ENCODE measurements at places on chromosomes 6 and 20.

GRCh38 chr6:96934087-96934486 lies 9.6 kb downstream of the KLHL32 start:
- DNase-seq: no peak

DNA sequence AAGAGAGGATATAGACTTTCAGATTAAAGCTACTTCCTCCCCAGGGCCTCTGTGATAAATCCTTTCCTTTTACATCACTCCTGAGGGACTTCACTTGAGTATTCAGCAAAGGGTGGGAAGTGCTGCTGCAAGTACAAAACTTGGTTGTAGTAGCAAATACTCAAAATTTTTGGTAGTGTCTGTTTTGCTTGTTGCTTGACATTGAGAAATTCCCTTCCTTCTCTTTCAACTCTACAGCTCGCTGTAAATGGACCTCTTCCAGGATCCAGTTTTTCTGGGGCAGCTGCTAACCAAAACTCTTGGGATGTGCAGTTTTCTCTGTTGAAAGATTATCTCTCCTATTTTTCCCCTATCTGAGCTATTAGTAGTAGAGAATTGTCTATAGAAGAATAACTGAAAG lies 472.0 kb downstream of the CD109 start:
- no peak for DNase-seq

DNA sequence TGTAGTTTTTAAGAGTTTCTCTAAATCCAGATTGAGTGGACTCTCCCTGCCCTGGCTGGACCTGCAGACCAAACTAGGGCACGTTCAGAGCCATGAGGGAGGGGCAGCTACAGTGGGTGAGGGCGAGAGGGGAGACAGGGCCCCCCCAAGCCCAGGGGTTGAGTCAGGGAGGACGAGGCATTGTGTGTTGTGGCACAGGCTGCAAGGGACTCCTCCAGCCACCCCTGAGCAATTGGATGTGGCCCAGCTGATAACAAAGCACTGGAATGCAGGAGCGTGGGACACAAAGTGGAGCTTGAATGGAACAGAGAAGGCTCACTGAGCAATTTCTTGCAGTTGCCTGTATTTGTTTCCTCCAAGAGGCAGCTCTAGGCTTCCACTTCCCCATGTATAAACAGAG lies 43.5 kb upstream of the MYL9 start:
- no peak for DNase-seq

DNA sequence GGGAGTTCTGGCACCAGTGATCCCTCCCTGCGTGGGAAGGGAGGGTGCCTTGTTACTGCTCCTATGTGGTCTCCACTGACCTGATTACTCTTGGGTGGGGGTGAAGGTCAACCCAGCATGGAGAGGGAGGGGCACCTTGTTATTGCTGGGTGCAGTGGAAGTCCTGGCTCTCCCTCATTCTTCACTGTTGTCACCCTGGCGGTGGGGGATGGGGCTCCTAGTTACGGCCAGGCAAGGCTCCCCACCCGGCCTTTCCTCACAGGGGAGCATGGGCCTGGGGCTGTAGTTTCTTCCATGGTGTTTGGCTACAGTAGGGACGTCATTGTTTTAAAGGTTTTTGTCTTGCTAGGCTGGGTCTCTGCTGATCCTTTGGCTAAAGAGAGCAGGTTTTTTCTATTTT lies 40.8 kb downstream of the PACSIN1 start:
- DNase-seq: no peak

DNA sequence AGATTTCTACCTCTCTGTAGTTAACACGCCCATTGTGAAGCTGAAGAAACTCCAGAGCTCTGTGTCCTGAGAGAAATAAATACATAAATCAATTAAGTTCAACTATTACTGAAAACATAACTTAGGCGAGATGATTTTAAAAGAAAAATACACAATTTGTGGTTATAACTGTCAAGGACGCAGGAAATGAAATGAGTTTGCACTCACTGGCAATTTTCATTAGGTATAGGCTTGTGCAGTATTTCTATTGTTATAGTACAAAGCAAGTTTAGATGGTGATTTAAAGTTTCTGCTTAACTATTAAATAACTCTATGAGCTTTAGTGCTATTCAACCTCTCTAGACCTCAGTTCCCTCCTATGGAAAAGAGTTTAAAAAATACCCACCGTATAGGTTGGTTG lies 3.3 kb downstream of the GPLD1 start:
- no peak for DNase-seq

DNA sequence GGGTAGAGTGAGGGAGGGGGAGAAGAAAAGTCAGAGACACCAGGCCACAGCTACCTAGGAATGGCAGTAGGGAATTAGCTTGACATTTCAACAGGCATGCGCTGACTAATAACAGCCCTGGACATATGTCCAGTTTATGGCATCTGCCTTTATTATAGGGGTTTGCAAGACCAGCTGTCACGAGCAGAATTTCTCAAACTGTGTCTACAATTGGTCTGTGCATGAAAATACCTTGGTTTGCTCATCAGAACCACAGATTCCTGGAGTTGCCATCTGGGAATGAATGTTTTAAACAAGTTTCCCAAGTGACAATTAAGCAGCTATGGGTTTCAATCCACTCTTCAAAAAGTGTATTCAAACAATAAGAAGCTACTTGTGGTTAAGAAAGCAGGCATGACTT lies 110.3 kb upstream of the ENPP5 start:
- DNase-seq: no peak

DNA sequence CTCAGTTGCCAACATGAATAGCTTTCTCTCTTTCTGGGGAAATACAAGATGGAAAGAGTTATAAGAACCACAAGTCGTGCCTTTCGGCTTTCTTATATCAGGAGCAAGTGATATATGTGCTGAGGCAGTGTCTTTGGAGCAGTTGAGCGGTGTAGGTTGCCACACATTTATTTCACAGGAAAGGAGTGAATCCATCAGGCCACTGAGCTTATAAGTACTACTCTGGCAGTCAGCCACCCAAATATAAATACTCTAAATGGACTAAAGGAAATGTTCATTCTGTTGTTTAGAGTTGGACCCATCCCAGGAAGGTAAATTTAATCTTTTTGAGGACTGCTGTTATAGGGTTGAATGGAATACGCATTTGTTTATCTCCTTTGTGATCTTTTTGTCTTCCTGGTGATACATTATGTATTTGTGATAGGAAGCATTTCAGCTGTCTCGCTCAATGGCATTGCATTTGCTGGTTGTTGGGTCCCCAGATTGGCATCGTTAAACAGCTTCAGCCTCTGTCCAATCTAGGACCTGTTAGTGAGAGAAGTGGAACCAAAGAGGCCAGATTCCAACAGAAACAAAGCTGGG lies 139.7 kb downstream of the SOBP start:
- DNase-seq: no peak

DNA sequence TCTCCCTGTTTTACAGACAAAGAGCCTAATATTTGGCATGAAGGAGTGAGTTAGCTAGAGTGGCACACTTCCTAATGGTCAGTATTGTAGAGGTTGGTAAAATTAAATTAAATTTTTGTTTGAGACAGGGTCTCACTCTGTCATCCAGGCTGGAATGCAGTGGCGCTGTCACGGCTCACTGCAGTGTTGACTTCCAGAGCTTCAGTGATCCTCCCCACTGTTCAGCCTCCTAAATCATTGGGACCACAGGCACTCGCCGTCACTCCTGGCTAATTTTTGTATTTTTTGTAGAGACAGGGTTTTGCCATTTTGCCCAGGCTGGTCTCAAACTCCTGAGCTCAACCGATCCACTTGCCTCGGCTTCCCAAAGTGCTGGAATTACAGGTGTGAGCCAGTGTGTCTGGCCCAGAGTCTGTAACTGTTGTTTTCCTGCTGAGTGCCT lies 70.9 kb downstream of the SCAND1 start:
- no peak for DNase-seq

DNA sequence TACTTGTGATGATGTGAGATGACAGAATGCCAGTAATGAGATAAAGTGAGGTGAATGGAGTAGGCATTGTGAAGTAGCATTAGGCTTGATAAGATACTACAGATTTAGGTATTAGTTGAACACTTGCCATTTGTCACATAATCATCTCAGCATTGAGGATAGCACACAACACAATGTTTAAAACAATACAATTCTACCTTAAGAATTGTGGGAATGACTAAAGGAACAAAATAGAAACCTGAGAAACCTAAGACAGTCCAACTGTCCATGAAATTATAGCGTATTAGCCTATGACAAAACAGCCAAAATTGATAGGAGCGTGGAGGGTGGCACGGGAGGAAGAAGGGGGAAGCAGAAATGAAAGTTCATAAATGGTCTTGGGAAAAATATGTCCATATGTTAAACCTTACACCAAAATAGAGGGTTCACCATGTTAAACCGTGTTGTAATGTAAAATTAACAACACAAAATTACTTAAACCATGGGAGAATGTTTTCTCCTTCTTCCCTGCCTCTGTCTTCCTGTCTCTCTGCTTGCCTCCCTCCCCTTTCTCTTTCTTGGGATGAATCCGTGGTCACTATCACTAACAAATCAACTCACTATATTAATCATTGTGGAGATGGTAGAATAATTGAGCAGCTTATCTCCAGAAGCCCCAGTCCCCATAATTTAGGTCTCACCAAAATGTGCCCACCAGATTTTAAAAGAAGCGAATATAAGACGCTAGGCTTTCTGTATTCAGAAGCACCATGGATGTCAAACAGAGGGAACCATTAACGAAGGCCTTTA lies 33.0 kb upstream of the HFE start:
- no peak for DNase-seq

DNA sequence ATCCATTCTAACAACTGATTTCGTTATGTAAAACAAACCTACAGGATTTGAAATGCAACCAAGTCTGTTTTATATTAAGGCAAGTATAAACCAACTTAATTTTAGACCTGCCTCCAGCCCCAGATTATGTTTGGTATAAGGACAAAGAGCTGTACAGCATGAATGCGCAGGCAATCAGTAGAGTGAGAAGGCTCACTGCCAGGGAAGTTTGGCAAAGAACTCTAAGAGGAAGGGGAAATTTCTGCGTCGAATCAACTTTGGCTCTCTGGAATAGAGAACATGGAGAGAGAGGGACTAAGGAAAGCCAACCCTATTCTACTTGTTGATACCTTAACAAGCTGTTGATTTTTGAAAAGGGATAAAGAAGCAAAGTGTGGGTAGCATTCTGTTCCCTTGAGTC lies 96.9 kb upstream of the FOXO3 start:
- DNase-seq: no peak

- no peak for DNase-seq
Measured at GRCh38 chr20:63429992-63430391, 42.5 kb downstream of the KCNQ2 start.

DNA sequence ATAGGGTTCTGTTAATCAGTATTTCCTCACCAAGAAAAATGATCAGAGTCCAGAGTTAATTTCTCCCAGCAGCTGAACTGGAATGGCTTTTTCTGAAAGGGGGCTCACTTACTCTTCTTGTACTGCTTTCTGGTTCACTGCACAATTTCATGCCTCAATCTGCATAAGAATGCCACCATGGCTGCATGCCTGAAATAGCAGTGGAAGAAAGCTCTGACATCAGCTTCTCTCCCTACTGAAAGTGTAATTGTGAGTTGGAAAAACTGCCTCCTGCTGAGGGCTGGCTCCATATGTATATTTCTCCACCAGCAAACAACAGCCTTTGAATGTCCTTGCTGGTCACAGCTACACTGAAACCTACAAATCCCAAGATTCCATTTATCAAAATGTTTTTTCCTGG lies 1027.2 kb upstream of the GJE1 start:
- DNase-seq: no peak

- no peak for DNase-seq
Measured at GRCh38 chr6:89008001-89008814, 44.8 kb upstream of the RNGTT start.

DNA sequence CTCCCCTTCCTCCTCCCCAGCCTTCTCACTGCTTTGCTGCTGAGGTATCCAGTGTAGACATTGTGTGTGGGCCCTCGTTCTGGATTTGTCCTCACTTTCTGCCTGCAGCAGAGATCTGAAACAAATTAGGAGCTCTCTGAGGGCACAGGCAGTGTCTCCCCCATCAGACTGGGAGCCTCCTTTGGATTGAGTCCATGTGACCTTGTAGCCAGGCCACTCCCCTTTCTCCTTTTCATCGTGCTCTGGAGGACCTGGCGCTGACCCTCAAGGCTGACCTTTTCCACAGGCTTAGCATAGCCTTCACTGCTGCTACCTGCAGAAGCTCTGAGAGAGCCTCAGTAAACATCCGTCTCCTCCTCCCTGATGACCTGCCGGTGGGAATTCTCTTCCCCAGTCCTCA lies 26.2 kb downstream of the VEGFA start:
- no peak for DNase-seq

DNA sequence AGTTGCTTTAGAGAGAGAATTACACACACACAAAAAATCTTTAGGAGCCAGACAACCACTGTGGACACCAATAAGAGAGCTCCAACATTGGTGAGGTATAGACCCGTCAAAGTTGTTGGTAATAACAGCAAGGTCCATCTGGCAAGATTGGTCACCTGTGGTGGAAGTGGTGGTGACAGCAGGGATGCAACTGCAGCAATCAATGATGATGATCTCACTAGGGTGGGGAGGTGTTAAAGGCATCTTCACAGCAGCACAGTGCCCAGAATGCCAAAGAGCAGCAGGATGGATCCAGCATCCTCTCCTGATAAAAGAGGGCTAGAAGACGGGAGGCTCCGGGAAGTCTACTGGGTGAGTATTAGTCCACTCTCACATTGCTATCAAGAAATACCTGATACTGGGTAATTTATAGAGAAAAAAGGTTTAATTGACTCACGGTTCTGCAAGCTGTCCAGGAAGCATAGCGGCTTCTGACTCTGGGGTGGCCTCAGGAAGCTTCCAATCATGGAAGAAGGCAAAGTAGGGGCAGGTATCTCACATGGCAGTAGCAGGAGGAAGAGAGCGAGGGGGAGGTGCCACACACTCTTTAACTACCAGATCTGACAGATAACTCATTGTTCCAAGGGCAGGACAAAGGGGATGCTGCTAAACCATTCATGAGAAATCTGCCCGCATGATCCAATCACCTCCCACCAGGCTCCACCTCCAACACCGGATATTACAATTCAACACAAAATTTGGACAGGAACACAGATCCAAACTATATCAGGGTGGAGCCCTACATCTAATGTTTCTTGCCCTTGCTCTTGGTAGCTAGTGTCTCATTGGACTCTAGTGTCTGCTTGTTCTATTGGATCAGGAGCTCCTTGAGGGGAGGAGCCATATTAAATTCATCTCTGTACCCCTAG lies 48.9 kb downstream of the KLHL31 start:
- no peak for DNase-seq

DNA sequence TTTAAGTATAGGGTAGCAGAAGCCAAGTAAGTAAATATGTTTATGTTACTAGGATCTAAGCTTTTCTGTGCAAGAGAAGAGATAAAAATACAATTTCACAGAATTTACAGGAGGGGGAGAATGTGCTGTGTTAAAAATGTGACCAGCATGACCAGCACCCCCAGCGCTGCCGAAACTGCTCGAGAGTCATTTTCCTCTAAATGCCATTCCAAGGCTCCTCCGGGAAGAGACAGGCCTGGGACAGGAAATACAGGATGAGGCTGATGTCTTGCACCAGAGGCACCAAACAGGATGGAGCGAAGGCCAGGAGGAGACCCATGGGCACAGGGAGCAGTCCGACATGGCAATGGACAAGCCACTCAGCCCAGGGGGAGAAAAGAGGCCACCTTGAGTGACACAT lies 21.1 kb downstream of the TAF4 start:
- no peak for DNase-seq

GRCh38 chr20:37418591-37419109 lies 72.7 kb downstream of the SRC start:
- DNase-seq: no peak

GRCh38 chr6:140101818-140102217 lies 727.4 kb upstream of the CITED2 start:
- no peak for DNase-seq

GRCh38 chr20:48384147-48384818 lies 443.5 kb downstream of the PREX1 start:
- no peak for DNase-seq

- no peak for DNase-seq
Measured at GRCh38 chr6:12066297-12066696, 54.2 kb downstream of the HIVEP1 start.

GRCh38 chr6:18253635-18254034 lies 10.7 kb downstream of the DEK start:
- no peak for DNase-seq
